ENCODE measurements at places on chromosomes 16 and 17.

DNA sequence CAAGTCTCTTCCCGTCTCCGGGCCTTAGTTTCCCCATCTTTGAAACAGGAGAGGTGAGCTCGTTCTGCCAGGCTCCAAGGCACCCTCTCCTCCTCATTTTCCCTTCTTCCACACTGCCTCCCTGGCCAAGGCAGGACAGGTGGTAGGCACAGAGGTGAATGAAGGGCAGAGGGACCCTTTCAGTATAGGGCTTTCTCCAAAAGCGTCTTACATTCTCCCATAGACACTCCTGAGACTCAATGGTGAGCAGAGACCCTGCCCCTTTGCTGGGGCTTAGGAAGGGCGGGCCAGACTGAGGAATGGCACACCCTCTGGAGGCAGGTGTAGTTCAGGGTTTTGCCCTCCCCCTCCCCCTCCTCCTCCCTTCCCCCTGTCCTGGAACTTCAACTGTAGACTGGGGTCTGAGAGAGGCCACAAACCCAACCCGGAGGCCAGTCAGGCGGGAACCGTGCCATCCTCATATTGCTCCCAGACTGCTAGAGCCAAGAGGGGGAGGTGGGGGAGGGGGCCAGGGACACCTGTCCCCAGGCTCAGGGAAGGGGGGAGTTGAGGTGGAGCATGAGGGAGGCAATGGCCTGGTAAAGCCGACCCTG, 1.9 kb downstream of the PLEKHH3 start:
- no peak for DNase-seq

GRCh38 chr17:45289301-45290268, 27.2 kb downstream of the MAP3K14 start:
- no peak for DNase-seq

DNA sequence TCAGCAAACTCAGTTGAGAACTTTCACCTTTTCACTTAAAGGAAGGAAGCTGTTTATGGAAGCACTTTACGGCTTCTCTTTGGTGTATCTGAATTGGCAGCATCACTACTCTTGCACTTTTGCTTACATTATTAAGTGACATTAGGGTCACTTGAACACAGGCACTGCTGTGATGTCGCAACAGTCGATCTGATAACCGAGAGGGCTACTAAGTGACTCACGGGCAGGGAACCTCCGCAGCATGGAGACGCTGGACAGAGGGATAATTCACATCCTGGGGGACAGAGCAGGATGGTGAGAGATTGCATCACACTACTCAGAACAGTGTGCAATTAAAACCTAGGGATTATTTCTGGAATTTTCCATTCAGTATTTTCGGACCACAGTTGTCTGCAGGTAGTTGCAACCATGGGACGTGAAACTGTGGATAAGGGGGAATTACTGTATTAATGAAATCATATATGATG, 56.5 kb downstream of the DNAH2 start:
- no peak for DNase-seq

- no peak for DNase-seq
Observed at GRCh38 chr16:85593494-85594221, 19.5 kb upstream of the GSE1 start.

DNA sequence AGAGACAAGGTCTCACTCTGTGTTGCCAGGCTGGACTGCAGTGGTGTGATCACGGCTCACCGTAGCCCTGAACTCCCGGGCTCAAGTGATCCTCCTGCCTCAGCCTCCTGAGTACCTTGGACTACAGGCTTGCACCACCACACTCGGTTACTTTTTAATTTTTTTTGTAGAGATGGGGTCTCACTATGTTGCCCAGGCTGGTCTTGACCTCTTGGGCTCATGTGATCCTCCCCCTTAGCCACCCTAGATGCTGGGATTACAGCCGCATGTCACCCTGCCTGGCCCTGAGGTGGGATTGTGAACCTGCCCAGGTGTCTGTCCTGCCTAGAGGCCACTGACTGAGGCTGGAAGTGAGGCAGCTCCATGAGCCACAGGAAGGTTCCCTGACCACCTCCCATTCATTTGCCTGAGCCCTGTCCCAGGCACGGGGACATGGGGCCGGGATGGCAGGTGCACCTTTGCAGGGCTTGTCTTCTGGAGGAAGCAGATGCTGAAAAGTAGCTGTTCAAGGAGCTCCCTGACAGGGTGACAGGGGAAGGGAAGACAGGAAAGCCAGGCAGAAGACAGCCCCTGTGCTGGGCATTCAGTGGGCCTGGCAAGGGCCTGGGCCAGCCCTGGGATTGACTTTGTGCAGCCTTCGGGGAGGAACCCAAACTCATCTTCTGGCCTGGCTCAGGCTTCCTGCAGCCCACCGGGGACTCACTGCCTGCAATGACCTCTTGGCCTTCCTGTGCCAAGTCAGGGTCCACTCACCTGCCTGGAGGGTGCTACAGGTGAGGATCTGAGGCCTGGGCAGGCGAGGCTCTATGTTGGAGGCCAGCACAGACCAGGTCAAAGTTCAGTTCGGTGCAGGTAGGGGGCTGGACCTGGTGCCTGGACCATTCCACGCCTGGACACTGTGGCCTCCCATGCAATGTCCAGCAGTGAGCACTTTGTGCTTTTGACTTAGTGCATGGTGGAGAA, 8.1 kb upstream of the NOTUM start:
- DNase-seq: no peak

- DNase-seq: no peak
Observed at GRCh38 chr17:3838206-3838605, 7.8 kb downstream of the NCBP3 start.

DNA sequence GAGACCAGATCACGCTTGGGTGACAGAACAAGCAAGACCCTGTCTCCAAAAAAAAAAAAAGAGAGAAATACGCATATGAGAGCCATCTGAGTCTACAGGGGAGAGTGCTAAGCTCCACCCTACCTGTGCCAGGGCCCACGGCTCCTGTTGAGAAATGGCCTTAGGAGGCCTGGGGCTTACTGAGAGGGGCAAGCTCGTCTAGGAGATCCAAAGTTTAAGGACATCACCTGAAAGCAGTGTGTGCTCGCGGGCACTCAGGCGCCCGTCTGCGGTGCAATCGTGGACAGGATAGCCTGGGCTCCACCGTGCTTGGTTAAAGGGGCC, 14.5 kb upstream of the BAIAP2 start:
- DNase-seq: no peak

DNA sequence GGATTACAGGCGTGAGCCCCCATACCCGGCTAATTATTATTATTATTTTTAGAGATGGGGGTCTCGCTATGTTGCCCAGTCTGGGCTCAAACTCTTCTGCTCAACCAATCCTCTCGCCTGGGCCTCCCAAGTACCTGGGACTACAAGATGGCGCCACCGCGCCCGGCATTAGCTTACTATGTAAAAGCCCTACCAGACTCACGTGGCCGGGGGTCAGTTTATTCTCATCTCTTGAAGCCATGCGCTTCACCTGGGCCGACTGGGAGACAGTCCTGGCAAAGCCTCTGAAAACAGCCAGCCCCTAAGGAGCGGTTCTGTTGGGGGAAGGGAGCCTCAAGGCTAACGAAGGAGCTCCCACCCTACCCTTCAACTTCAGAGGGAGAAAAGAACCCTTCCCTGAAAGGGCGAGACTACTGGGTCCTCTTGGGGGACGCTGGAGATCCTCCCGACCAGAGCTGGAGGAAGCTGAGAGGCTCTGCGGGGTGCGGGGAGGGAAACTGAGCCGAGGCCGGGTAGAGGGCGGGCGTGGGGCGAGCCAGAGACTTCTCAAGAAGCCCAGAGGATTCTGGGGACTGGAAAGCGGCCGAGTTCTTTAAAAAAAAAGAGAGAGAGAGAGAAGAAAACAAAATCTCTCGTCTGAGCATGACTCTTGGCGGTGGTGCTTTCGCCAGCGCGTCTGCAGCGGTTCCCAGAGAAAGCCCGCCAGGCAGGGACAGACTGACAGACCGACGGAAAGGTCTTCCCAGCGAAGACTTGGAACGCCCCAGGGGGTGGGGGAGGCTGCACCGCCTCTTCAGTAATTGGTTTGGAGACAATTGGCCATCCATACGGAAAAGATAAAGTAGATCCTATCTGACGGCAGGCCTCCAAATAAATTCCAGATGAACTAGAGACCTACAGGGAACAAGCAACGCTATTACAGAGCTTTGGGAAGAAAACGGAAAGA, 5.6 kb upstream of the TUBG2 start:
- DNase-seq: no peak

DNA sequence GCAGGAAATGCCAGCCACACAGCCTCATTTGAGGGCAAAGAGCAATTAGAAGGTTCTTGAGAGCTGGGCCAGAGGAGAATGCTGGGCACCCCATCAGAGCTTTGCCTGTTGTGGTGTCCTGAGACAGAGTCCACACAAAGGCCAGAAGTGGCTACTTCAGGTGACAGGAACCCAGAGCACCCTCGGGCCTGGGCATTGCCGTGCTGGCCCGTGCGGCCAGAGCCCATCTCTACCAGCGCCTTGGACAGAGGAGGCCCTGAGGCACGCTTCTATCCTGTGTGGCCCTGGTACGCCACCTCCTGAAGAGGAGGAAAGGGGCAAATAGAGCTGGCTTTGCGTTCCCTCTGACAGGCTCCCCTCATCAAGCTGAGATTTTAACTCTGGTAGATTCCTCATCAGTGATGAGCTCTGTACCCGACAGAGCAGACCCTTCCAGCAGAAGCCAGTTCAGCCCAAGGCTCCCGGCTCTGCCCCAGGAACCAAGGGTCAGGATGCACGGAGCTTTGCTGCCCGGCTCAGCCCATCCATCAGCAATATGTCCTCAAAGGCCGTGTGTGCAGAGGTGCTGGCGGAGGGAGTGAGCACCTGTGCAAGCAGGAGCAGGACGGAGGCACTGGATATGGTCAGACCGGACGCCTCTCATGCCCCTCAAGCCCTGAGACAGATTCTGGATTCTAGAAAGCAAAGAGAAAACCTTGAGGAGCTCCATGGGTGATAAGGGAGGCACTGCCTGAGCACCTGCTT, 3.4 kb upstream of the RASD1 start:
- DNase-seq: no peak

- no peak for DNase-seq
Observed at GRCh38 chr17:31565652-31566051, 174.2 kb downstream of the RAB11FIP4 start.

DNA sequence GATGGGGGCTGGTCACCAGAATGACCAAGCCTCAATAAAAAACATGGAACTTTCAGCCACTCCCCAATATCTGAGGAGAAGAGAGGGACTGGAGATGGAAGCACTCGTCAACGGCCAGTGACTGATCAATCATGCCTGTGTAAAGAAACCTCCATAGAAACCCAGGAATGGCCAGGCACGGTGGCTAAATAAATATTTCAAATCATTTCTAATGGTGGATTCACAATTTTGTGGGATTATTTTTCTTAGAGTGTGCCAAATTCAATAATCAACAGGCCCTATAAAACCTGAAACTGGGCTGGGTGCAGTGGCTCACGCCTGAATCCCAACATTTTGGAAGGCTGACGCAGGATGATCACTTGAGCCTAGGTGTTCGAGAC, 16.4 kb downstream of the NSMCE1 start:
- DNase-seq: no peak

- DNase-seq: no peak
Observed at GRCh38 chr17:28963055-28963611, 11.8 kb upstream of the PHF12 start.

GRCh38 chr17:7823581-7824001, 10.4 kb upstream of the KDM6B start:
- no peak for DNase-seq

DNA sequence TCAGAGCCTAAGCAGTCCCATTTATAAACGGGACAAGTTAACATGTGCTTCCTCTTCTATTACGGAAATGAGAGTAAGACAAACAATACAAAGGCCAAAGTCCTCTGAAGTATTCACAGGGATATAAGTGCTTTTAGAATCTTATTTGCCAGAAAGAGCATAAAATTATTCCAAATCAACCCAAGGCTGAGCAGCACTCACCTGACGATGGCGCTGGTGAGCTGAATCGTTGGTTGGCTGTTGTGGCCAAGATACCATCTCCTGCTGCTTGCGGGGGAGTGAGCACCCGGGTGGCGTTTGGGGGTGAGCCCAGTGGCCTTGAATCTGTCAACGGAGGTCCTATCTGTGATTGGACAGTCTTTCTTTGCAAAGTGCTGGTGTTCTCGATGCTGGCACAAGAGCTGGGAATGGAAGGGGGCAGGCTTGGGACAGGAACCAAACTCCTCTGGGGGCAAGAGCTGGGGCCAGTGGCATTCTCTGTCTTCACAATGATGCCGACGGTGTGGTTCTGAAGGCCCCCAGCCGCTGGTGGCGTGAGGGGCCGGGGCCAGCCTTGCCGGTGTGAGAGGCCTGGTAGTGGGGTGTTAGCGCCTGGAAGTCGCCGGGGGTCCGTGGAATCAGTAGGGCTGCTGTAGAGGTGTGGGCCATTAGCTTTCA, 9.5 kb upstream of the DHRS13 start:
- no peak for DNase-seq

GRCh38 chr17:65177901-65178300, 40.7 kb downstream of the RGS9 start:
- no peak for DNase-seq

DNA sequence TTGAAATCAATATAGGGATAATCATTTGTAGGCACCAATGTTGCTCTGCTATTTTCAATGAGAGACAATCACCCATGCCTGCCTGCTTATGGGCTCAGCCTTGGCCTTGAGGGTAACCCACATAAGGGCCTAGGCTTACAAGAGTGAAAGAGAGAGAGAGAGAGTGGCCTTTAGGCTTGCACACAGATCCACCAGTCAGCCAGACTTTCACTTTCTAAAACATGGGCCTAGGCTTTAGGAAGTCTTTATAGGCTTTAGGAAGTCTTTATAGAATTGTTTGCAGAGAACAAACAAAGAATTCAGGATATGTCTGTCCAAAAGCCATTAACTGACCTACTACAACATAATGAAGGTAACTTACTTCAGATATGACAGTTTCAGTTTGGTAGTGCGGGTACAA, 3.4 kb downstream of the ABCA9 start:
- no peak for DNase-seq

GRCh38 chr16:68401871-68402747, 46.2 kb downstream of the SMPD3 start:
- no peak for DNase-seq

GRCh38 chr17:14813649-14814370, 451.3 kb downstream of the PMP22 start:
- no peak for DNase-seq

GRCh38 chr17:9598661-9599060, 22.2 kb downstream of the CFAP52 start:
- no peak for DNase-seq
